Activated T-helper 1 cell treated with anti-CD3 and anti-CD28 coated beads, Interleukin-2, amount 50 U/mL, for 16 hours (primary cell): ENCODE measurements at places on chromosomes 7 and 10.

- no peak for DNase-seq
Measured at GRCh38 chr7:142968229-142968628, 6.1 kb upstream of the KEL start.

GRCh38 chr7:146948703-146949102 lies 832.1 kb downstream of the CNTNAP2 start:
- no peak for DNase-seq

DNA sequence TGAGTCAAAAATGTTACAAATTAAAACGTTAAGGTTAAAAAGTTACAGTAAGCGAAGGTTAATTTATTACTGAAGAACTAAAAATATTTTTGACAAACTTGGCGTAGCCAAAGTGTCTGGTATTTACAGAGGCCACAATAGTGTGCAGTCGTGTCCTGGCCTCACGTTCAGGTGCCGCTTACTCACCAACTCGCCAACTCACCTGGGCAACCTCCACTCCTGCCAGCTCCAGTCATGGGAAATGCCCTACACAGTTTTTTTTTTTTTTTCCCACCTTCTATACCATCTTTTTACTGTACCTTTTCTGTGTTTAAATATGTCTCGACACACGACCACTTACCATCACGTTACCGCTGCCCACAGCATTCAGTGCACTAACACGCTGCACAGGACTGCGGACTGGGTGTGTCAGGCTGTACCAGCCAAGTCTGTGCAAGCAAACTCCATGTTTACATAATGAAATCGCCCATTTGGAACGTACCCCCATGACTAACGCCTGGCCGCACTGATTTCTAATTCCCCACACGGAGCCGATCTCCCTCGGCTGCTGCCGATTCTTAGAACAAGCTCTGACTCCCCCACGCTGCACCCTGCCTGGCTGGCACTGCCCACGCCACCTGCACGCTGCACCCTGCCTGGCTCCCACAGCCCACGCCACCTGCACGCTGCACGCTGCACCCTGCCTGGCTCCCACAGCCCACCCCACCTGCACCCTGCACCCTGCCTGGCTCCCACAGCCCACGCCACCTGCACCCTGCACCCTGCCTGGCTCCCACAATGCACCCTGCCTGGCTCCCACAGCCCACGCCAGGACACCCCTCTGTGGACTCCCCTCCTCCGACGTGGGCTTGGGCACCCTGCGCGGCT lies 203.1 kb downstream of the ZMYND11 start:
- no peak for DNase-seq

GRCh38 chr7:11185179-11185815 lies 211.6 kb downstream of the PHF14 start:
- DNase-seq = no peak

DNA sequence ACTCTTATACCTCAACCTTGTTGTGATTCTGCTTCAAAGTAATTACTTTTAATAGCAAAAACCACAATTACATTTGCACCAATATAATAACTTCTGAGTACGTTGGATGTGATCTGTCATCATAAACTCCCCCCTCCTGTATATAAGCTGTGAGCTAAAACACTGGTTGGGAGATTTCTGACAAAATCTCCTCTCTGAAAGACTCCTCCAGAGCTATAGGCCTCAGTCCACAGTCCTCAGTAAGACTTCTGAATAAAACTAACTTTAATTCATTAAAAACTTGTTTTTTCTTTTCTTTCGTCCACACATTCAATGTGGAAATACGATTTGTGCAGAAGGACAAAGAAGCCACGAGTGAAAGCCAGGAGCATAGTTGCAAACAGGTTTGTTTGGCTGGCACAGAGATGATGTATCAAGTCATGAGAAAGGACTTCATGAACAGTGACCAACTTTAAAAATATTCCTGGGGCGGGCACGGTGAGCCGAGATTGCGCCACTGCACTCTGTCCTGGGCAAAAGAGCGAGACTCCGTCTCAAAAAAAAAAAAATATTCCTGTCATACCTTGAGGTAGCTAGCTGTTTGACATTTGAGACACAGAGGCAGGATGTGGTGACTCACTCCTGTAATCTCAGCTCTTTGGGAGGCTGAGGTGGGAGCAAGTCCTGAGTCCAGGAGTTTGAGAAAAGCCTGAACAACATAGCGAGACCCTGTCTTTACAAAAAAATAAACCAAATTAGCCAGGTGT lies 91.1 kb upstream of the ARHGAP21 start:
- no peak for DNase-seq

DNA sequence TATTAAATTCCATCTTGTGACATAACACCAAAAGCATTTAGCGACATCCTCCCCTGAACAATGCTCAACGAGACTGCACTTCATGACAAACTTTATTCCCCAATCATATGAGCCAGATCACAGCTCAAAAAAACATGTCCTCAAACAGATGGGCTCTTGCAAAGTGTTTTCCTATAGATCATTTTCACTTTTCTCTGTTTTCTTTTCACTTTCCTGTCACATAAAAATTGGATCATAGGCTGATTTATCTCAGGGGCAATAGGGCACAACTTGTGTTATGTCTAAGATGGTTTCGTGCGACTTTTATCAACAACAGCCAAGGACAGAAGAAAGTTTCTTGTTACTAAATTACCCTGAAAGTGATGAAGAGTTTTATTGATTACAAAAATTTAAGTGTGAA lies 206.1 kb downstream of the WDR11 start:
- DNase-seq = no peak

- no peak for DNase-seq
Measured at GRCh38 chr10:127527320-127527719, 21.8 kb upstream of the NPS start.

DNA sequence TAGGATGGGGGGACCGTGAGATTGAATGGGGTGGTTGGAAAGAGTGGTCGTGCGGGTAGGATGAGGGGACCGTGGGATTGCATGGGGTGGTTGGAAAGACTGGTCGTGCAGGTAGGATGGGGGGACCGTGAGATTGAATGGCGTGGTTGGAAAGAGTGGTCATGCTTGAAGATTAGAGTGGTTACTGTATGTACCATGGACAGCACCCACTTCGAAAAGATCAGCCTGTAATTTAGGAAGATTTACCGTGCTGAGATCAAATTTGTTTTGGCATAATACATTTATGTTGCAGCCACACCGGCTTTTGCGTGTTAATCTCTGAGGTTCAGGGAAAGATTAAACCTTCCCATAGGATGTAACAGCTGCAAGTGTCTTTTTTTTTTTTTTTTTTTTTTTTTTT lies 495.2 kb upstream of the ADARB2 start:
- DNase-seq = no peak

DNA sequence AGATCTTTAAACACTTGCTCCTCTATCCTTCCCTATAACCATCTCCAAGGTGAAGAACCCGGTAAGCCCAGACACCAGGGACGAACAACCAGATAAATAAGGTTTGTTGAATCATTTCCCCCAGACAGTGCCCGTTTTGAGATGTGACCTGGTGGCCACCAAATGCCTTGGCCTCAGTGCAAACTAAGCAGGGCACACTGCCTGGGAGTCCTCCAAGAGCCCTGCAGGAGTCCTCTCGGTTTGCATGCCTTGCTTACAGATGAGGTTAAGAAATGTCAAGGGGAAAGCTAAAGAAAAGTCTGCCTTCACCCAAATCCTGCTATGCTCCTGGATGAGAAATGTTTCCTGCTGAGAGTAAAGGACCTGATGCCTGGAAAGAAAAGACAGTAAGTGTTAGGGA lies 31.6 kb downstream of the SLIT1 start:
- no peak for DNase-seq

GRCh38 chr7:155804897-155805825 lies 7.1 kb downstream of the SHH start:
- DNase-seq = peak; percentile 16

- DNase-seq = no peak
Measured at GRCh38 chr10:60661637-60662036, 116.6 kb upstream of the CDK1 start.

DNA sequence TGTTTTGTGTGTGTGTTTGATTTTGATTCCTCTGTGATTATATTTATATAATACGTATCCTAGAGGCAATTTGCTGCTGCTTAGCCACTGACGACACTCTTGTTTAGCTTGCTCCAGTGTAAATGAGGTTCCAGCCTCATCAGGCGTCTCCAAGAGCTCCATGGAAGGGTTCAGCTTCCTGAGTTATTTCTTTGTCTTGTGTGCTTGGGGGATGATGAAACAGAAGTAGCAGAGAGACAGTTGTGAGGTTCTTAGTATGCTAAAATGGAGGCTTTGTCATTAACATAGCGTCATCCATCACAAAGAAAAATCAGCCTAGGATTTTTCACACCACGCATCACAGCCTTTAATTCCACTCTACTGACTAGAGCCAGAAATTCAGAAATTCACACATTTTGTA lies 85.1 kb downstream of the KLF6 start:
- no peak for DNase-seq

- no peak for DNase-seq
Measured at GRCh38 chr10:49373361-49373760, 22.5 kb downstream of the DRGX start.

DNA sequence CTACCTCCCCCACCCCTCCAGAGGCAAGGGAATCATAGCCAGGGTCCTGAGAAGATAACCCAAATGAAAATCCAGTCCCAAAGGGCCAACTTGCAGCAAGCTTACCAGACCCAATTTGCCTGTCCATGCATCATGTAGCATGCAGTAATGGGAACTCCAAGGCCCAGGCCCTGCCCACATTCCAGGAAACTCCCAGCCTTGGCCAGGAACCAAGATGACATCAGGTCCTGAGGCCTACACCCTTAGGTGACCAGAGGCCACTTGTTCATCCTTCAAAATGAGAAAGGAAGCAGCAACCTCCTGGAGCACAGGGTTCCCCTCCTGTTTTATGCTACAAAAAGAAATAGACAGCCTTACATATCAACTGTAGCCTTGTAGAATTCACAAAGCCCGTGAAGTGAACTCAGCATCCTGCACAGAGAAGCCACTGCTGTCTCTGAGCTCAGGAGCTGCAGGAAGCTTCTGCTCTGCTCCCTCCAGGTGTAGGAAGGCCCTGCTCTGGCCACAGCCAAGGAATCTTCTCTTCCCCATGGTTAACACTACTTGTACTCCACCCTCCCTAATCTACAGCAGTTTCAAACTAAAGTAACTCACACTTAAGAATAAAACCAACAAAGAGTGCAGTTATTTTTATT lies 30.3 kb upstream of the GRB10 start:
- DNase-seq = no peak
